Large intestine (tissue), 12 donors: ENCODE measurements at places on chromosomes 1 and 21. TPM values are rescaled to one million over a fixed set of nuclear protein-coding genes. Genes with fewer than 3 reads are reported as not detected.

Gene KCNK1
- 8.0 TPM for polyA plus RNA-seq

Gene GBP5
- 1.7 TPM for polyA plus RNA-seq

Gene RSRP1
- polyA plus RNA-seq = 176 TPM

Gene TIE1
- 18.7 TPM for polyA plus RNA-seq

Gene ESPN
- polyA plus RNA-seq = 256 TPM

Gene TRIM58
- polyA plus RNA-seq = 2.1 TPM

Gene PIGP
- 36.8 TPM for polyA plus RNA-seq

Gene RGS18
- polyA plus RNA-seq = 4.1 TPM

Gene RIMKLA
- 0.78 TPM for polyA plus RNA-seq

Gene CLEC20A
- polyA plus RNA-seq = 0.09 TPM

Gene CGN
- polyA plus RNA-seq = 145 TPM

Gene EPHB2
- polyA plus RNA-seq = 37.6 TPM

Gene NTNG1
- 4.9 TPM for polyA plus RNA-seq

Gene AMPD1
- polyA plus RNA-seq = 0.13 TPM

Gene TFF2
- 0.12 TPM for polyA plus RNA-seq

Gene SPRR2F
- 1.3 TPM for polyA plus RNA-seq

Gene HES4
- 10.7 TPM for polyA plus RNA-seq

Gene TNN
- 0.70 TPM for polyA plus RNA-seq

Gene CD52
- 25.3 TPM for polyA plus RNA-seq

Gene SLC39A1
- 73.7 TPM for polyA plus RNA-seq

Gene HES2
- polyA plus RNA-seq = 0.75 TPM

Gene CAP1
- 198 TPM for polyA plus RNA-seq

Gene LEFTY2
- 0.25 TPM for polyA plus RNA-seq

Gene SH2D1B
- 2.1 TPM for polyA plus RNA-seq

Gene DIO1
- polyA plus RNA-seq = 0.58 TPM

Gene NOTCH2
- 22.6 TPM for polyA plus RNA-seq

Gene FYB2
- polyA plus RNA-seq = 10.8 TPM

Gene S100A4
- polyA plus RNA-seq = 18.0 TPM

Gene RNF223
- polyA plus RNA-seq = 0.06 TPM

Gene CNKSR1
- 109 TPM for polyA plus RNA-seq

Gene MYCL
- 8.5 TPM for polyA plus RNA-seq

Gene ACTL8
- polyA plus RNA-seq = not detected

Gene TPTE
- not detected for polyA plus RNA-seq

Gene HRNR
- 0.12 TPM for polyA plus RNA-seq

Gene DIPK1A
- polyA plus RNA-seq = 15.9 TPM

Gene CACHD1
- polyA plus RNA-seq = 9.6 TPM

Gene LIPI
- polyA plus RNA-seq = 0.21 TPM

Gene LIN28A
- polyA plus RNA-seq = 0.03 TPM

Gene LCE3A
- not detected for polyA plus RNA-seq

Gene DMBX1
- not detected for polyA plus RNA-seq

Gene CHIT1
- polyA plus RNA-seq = 0.18 TPM

Gene VWA1
- polyA plus RNA-seq = 92.3 TPM

Gene RXFP4
- 0.34 TPM for polyA plus RNA-seq

Gene GPR161
- polyA plus RNA-seq = 7.7 TPM

Gene UBAP2L
- 143 TPM for polyA plus RNA-seq

Gene CALML6
- 1.8 TPM for polyA plus RNA-seq

Gene TTLL10
- polyA plus RNA-seq = 0.64 TPM

Gene COA6
- polyA plus RNA-seq = 46.8 TPM

Gene ELAPOR1
- 66.0 TPM for polyA plus RNA-seq

Gene HTR1D
- polyA plus RNA-seq = 0.46 TPM

Gene FBXO2
- 102 TPM for polyA plus RNA-seq

Gene MAP3K21
- polyA plus RNA-seq = 11.0 TPM

Gene A3GALT2
- 0.10 TPM for polyA plus RNA-seq

Gene AKNAD1
- 0.06 TPM for polyA plus RNA-seq

Gene MX1
- polyA plus RNA-seq = 16.8 TPM

Gene LCE2A
- polyA plus RNA-seq = not detected

Gene SLC6A17
- polyA plus RNA-seq = 0.33 TPM

Gene C1QA
- polyA plus RNA-seq = 91.7 TPM
